Stimulated activated CD8-positive, alpha-beta memory T cell treated with anti-CD3 and anti-CD28 coated beads, Interleukin-15, amount 100 ng/mL, for 1 hour (primary cell): ENCODE measurements at places on chromosomes 4 and X.
A peak's percentile ranks its signal among the peaks of the same experiment; 100 is the strongest.

DNA sequence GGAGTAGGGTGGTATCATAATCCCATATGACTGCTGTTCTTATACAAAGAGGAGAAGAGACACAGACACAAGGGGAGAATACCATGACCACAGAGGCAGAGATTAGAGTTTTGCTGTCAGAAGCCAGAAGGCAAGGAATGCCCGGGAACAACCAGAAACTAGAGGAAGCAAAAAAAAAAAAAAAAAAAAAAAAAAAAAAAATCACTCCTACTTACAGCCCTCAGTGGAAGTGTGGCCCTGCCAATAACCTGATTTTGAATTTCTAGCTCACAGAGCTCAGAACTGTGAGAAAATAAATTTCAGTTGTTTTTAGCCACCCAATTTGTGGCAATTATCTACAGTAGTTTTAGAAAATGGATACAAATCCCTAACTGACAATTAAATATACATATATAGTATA, 30.4 kb upstream of the UBE2NL start:
- DNase-seq, result no peak

DNA sequence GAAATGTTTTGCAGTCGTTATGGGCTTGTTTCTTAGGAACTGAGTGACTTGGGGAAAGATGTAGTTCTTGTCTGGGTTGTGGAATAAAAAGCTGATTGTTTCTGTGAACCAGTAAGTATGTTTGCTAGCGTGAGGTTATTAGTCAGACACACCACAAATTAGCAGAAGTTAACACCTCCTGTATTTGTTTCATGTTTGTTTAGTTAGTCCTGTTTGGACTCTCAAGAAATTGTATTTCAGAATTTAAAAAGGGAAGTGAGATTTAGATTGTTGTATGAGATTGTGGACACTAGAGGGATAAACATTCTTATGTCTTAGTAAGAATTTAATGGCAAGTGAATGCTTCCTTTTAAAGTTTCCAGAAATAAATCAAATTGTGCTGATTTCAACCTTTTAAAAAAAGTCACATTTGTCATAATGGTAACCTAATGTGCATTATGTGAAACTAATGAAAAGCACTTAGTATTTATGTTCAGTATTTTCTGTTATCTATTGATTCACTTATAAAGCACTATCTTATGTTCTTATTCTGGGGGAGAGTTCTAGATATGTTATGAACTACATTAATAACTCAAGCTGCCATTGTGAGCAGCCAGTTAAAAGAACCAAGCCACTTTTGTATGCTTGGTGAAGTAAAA, 25.6 kb downstream of the ATP10D start:
- DNase-seq, result no peak

GRCh38 chr4:150585611-150586010, 3.7 kb downstream of the MAB21L2 start:
- no peak for DNase-seq

- DNase-seq, result no peak
Observed at GRCh38 chrX:36978886-36979285, 29.3 kb upstream of the FAM47C start.

- DNase-seq, result no peak
Observed at GRCh38 chrX:68511255-68511654, 12.4 kb downstream of the YIPF6 start.

GRCh38 chr4:2352171-2352570, 66.3 kb downstream of the ZFYVE28 start:
- no peak for DNase-seq

DNA sequence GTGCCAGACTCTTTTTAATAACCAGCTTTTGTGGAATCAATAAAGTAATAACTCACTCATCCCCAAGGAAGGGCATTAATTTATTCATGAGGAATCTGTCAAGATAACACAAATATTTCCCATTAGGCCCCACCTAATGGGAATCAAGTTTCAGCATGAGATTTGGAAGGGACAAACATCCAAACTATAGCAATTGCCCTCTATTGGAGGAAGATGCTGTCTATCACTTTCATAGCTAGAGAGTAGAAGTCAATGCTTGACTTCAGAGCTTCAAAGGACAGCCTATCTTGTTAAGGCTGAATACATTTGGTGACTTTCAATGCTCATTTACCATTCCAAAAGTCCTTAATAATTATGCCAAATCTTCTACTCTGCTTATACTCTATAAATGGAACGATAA, 84.9 kb upstream of the ATOH1 start:
- DNase-seq, result no peak

DNA sequence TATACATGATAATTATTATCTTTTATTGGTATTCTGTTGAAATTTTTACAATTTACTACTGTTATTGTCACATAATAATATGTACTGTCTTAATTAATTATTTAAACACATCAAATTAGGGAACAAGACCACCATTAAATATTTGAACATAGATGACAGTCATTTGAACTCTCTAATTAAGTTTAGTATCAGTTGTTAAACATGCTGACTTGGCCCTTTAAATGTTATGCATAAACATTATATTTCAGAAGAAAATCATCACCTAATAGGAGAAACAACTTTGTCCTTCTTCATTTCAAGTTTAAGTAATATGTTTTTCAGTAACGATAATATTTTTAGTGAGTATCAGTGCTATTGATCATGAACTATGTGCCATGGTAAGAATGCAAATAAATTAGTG, 623.5 kb upstream of the GNPDA2 start:
- DNase-seq, result no peak

DNA sequence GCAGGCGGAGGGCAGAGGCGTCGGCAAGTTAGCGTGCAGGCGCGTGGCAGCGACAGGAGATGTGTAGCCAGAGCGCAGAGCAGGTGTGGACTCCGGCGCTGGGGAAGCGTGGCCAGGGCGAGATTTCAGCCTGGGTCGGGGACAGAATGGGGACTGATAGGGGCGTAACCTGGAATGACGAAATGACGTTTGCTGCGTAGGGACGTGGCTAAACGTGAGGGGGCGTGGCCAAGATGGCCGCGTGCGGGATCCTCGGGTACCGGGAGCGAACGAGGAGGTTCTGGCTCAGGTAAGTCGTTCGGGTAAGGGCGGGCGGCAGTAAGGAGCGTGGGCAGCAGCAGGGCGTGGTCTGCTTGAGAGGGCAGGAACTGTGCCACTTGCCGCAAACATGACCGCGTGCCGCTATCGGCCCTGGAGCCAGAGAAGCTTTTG, 10.9 kb upstream of the CLTRN start:
- peak; percentile 47 for DNase-seq

DNA sequence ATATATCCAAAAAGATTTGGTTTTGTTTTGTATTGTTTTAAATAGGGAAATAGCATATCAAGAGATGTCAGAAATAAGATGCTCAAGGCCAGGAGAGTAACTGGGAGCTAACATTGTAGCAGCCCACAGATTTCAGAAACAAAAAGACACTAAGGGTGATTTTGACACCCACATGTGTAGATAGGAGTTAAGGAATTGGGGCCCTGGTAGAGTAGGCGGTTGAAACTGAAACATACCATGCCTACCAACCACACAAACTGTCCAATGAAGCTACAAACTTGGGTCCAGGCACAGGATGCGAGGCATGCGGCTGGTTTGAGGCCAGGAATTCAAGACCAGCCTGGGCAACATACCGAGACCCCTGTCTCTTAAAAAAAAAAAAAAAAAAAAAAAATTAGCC, 6.3 kb upstream of the HSPA4L start:
- DNase-seq, result no peak

GRCh38 chr4:182929296-182929695, 12.1 kb upstream of the DCTD start:
- no peak for DNase-seq

- no peak for DNase-seq
Observed at GRCh38 chr4:169199184-169199583, 71.6 kb downstream of the SH3RF1 start.

- no peak for DNase-seq
Observed at GRCh38 chr4:113941836-113942235, 37.6 kb downstream of the ARSJ start.

DNA sequence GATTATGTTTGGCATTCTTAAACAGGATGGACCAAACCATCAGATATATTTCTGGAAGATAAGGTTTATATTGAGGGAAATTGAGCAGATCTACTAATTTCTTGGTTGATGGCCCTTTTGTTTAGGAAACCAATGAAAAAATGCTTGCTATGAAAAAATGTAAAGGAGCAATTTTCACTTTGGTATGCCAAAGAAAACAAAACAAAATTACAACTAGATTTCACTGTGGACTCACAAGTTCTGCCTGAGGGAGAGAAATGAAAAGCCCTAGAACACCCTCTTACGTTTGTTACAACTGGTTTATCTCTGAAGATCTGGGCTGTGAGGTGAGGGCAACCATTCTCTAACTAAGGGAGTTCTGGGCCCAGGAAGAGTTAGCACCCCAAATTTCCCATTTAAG, 122.5 kb upstream of the IL15 start:
- no peak for DNase-seq

GRCh38 chrX:11764602-11765067, 6.6 kb downstream of the MSL3 start:
- no peak for DNase-seq

DNA sequence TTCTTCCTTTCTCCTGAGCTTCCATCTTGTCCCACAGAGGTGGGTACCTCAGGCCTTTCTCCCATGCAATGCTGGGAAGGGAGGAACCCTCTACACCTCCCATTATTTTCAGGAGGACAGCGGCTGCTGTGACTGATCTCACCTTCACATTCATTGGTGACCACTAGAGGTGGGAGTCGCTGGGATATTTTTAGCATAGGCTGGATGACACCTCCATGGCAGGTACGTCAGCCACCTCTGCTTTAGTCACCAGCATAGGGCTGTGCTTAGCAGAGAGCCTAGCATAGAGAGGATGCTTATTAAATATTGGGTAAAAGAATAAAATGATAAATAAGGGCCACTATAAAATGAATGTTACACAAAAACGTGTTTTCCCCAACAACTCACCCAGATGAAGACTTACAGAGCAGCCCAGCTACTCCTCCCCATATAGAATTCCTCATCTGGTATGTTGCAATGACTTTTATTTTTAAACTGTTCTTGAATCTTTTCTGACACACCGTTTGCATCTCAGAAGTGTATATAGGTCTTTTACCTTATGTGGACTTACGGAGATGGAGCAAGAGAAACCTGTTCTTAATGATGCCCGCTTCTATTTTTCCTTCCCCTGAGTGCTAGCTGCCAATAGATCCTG, 60.9 kb upstream of the SORBS2 start:
- no peak for DNase-seq

- no peak for DNase-seq
Observed at GRCh38 chrX:43019021-43019420, 241.1 kb upstream of the PPP1R2C start.

- no peak for DNase-seq
Observed at GRCh38 chrX:10507181-10507580, 113.2 kb downstream of the MID1 start.

- DNase-seq, result no peak
Observed at GRCh38 chr4:11640584-11640983, 211.9 kb upstream of the HS3ST1 start.

GRCh38 chr4:103842076-103842475, 122.3 kb upstream of the TACR3 start:
- no peak for DNase-seq

DNA sequence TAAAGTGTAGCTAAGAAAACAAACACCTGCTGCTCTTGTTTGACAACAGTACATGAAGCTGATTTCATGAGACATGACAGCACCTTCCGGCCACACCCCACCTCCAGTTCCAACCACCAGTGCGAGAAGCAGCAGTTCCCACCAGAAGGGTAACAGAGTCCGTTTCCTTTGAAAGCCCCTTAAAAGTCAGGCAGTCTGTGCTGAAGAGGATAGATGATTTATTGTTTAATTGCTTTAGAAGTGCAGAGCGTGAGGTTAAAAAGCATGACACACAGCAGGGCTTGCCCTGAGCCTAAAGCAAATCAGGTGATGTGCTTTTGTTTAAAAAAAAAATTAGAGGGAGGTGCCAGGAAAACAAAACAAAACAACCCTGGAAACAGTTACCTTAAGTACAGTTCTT, 82.6 kb downstream of the HADH start:
- DNase-seq, result peak; percentile 36

DNA sequence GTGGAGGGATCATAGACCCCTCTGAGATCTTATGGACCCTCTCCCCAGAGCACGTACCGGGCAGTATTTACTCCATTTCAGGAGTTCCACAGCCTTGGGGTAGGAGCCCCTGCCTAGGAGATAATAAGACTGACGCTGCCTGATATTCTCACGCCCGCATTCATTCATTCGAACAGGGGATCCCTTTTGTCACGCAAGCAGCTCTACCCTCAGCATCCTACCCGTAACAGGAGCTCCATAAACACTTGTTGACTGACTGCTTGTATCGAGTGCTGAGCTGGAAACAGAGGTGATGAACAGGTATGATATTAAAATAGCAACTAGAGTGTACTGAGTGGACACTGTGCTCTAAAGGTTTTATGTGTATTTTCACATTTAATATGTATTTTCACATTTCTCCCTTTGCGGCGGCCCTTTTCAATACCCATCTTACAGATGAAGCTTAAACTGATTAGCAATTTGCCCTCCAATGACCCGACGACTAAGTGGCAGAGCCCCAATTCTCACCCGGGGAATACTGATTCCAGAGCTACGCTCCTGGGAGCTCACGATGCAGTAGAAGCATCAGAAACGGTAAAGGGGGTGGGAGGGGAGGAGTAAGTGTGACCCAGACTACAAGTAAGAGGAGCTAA, 888 bp downstream of the RAB28 start:
- no peak for DNase-seq

DNA sequence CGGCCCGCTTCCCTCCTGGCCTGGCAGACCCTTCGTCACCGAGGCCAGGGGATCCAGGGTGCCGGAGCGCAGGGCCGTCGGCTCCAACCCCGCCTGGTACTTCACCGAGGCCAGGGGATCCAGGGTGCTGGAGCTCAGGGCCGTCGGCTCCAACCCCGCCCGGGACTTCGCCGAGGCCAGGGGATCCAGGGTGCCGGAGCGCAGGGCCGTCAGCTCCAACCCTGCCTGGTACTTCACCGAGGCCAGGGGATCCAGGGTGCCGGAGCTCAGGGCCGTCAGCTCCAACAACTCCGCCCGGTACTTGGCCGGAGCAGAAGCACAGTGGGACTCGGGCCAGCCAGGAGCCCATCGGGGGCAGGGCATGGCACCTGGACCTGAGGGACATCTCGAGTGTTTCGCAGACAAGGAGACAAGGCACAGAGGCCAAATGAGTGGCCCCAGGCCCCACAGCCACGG, 85.1 kb downstream of the FAM53A start:
- DNase-seq, result no peak

GRCh38 chrX:349196-349595, 30.6 kb upstream of the GTPBP6 start:
- no peak for DNase-seq

- no peak for DNase-seq
Observed at GRCh38 chr4:622071-622995, 3.0 kb upstream of the PDE6B start.

GRCh38 chr4:151668689-151669402, 92.0 kb downstream of the GATB start:
- DNase-seq, result no peak

DNA sequence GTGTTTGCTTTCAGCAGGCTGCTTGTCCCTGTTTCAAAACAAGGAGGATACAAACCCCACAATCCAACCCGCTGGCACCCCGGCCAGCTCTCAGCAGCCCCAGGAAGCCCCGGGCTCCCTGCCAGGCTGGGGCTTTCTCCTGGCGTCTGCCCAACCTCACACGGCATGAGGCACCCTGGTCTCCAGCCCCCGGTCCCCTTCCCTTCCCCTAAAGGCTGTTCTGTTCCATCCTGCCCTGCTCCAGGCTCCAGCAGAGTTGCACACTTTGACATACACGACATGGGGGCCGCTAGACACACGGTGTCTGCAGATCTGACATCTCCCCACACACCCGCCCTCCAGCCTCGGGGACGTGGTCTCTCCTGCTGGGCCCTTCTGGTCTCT, 107.7 kb upstream of the ADRA2C start:
- DNase-seq, result no peak

- no peak for DNase-seq
Observed at GRCh38 chr4:82839624-82840023, 41.0 kb upstream of the SCD5 start.
